ENCODE measurements at places on chromosomes 11 and 22.
A peak's percentile ranks its signal among the peaks of the same experiment; 100 is the strongest.

- DNase-seq, result peak; percentile 30
These were observed 4.9 kb downstream of the HTATIP2 start for GRCh38 chr11:20368438-20368837.

DNA sequence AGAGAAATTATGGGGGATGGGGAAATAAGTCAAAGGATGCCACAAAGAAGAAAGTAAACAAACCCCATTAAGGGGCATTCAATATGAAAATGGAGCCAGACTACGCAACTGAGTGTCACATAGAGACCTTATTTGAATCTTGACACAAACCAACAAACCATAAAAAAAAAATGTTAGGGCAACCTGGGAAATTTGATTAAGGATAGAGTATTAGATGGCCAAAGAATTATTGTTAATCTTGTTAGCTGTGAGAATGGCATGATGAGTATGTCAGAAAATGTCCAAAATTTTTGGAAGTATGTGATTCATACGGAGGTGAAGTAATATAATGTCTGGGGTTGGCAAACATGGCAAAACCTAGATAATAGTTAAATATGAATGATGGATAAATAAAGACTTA, 322.1 kb upstream of the MPPED2 start:
- DNase-seq, result no peak

- DNase-seq, result no peak
These were observed 4.4 kb downstream of the FBXO7 start for GRCh38 chr22:32478994-32479393.

DNA sequence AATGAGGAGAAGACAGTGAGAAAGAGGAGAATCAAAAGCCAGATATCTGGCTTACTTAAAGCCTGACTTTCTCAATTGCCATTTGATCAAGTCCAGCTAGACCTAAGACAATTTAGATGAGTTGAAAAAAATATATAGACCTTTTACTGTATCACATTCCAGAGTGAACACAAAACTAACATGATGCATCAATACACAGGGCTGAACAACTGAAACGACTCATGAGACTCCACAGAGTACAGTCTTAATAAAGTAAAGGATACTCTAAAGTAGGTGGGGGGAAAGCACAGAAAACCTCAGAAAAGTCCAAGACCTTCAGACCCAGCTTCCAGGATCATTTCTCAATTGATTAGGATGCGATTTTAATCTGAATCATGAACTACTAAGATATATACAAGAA, 95.3 kb upstream of the OR9G4 start:
- DNase-seq, result no peak

DNA sequence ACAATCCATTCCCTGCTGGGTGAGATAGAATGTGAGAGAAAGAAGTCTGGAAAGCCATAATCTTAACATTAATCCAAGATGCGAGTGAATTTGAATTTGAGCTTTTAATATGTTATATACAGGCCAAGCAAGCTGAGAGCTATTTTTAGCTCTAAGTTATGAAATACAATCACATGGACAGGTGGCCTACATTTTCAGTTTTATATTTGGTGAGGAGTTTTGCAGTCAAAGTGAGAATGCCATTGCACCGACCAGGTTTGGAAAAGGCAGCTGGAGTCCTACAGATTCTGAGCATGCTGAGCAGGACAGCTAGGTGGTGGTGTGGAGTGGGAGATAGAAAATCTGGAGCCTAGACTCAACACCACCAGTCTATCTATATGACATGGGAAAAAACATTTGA, 12.0 kb downstream of the OR5B21 start:
- no peak for DNase-seq

GRCh38 chr11:122791836-122792235, 46.5 kb upstream of the CRTAM start:
- DNase-seq, result peak; percentile 56

DNA sequence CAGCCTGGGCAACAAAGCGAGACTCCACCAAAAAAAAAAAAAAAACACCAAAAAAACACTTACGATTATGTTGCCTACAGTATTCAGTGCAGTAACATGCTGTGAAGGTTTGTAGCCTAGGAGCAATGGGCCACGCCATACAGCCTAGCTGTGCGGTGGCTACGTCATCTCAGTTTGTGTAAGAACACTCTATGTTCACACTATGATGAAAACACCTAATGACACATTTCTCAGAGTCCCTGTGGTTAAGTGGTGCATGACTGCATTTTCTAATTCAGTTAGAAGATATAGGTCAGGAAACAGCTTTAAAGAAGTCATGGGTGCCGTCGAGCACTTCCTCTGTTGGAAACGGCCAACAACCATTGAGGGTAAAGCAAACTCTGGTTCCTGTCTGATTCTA, 75.7 kb upstream of the ANO1 start:
- no peak for DNase-seq

DNA sequence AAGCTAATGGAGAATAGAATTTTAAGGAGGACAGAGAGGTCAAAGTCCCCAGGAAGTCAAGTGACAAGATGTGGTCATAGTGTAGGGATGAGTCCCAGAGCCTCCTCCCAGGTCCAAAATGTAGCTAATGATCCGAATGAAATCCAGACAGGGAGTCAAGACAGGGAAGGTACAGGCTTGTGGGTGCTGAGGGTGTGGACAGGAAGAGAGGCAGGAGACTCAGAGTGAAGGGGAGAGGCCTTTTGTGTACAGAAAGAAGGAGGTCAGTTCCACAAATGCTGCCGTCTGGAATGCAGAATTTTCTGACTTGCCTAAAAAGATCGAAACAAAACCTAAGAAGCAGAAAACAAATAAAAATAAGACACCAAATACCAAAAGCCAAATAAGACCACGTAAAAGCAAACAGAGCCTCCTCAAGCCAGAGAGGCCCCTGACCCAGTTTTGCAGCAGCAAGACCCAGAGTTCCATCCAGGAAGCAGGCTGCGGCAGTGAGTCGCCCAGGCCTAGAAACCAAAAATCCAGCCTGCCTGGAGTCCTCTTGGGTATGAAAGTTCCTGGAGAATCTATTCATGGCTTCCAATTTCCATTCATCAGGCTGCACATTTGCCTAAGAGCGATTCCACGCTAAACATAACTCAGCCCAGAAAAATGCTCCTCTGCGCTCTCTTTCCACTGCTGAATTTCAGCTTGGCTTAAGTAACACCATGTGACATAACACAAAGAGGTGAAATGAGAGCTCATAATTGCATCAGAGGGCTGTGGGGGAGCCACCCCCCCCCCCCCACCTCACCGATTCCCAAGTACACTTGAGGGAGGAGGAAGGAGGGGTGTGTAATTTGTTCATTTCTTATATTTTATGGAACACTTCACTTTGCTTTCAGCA, 71.2 kb downstream of the KIRREL3 start:
- peak; percentile 92 for DNase-seq

GRCh38 chr11:44764583-44764982, 37.8 kb downstream of the TSPAN18 start:
- no peak for DNase-seq

DNA sequence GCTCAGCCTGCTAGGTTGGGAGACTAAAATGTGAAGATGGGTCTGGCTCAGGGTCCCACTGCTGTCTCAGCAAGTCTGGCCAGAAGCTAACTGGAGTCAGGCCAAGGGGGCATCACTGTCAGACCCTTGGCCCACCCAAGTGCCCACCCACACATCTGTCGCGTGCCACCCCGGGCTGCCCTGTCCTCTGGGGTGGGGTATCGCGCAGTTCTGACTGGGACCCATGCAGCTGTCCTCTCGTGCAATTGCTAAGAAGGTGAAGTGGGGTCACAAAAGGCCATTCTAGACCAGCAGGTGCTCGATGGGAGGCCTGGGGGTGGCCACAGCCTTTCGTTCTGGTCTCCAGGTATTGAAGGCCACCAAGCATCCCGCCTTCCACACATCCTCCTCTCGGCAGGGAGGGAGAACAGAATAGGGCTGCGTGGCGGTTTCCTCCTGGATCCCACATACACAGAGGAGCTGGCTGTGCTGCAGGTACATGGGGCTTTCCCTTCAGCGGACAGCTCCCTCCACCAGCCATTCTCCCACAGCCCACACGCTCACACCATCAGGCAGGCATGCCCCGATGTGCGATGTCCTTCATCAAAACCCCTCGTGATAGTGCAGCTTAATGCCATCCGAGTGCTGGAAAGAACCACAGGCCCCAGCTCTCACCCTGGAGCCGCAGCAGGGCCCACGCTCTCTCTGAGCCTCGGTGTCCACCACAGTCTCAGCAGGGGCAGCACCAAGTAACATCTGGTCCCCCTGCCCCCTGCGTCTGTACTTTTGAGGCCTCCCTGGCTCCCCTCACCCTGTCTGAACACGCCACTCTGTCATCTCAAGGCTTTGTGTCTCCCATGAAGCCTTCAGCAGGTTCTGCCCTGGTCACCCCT, 37.6 kb downstream of the SHANK2 start:
- no peak for DNase-seq

DNA sequence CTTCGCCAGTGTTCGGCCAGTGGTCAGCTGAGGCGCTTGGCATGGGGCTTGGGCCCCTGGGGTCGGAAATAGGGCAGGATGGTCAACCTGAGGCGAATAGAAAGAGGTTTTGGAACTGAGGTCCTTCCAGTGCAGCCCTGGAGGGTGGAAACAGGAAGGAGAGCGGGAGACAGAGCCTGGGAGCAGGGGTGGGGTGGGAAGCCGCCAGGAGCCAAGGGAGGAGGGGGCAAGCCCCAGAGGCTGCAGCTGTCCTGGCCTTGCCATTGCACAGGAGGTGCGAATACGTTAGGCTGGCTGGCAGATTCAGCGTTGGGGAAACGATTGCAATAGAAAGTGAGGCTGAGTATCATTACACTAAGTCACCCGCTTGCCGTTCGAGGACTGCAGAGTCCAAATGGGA, 13.9 kb upstream of the KCTD17 start:
- DNase-seq, result no peak

DNA sequence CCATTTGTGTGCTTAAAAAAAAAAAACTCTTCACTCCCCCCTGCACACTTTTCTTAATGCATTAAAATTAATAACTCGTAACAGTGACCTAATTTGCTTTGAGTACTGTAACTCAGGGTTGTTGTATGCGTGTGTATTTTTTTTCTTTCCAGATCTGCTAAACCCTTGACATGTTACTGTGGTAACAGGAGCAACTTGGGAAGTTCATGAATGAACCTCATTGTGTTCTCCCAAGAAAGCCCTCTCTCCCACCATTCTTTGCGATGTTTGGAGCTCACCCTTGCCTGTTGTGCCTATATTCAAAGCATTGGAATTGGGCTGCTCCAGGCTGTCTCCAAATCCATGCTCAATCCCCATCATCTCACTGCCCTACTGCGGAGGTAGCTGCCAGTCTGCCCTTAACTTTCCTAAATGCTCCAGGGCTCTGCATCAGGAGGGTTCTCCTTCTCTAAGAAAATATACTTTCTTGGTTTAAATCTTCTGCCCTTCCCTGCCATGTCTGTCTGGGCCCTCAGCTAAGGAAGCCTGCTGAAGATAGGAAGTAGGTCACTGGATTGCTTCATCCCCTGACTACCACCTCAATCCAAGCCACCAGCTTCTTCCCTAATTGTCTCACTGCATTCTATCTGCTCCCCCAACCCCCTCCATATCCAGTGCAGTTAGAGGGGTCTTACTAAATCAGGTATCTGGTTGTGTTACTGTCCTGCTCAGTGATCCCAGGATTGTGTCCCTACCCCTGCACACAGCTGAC, 70.3 kb downstream of the KIRREL3 start:
- peak; percentile 40 for DNase-seq

GRCh38 chr11:106656646-106657045, 361.6 kb downstream of the GUCY1A2 start:
- no peak for DNase-seq

- no peak for DNase-seq
These were observed 76.3 kb upstream of the BIRC3 start for GRCh38 chr11:102241026-102241425.

GRCh38 chr11:19244084-19244483, 3.3 kb upstream of the E2F8 start:
- DNase-seq, result no peak

DNA sequence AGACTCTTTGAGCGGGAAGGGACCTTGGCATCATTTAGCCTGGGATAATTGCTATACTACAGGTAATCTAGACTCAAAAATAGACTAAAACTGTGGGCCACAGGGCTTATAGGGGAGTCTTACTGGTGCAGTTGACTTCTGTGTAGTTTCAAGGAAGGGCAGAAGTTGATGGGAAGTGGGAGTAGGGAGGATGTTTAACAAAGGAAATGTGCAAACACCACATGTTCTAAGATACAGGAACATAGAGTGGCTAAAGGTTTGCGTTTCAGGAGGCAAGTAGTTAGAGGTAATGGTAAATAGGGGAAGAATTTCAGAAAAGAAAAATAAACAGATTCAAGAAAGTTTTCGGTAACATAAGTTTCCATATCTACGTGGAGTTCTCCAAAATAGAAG, 14.4 kb upstream of the SORL1 start:
- no peak for DNase-seq

DNA sequence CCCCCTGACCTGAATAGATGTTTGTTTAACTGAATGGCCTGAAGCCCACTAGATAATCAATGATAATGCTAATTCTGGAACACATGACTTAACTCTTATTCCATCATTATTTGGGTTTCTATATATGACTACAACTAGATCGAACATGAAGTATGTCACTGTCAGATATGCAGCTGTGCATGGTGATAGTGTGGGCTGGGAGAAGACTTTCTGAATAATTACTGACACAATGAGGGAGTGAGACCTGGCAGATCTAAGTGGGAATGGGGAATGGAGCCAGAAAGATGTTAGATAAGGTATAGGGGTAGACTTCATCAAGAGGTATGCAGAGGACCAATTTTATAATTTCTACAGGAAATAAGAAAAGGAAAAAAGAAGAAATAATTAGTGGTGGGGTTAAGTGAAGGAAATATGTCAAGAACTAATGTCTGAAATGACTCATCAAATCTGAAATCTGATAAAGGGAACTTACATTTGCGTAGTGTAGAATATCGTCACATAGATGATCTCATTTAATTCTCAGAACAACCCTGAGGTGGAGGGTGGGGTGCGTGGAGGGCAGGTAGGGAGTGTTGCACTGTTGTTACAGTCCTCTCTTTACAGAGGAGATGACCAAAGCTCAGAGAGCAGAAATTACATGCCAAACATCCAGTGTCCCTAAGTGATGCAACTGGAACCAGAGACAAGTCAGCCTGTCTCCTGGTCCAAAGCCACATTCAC, 68.2 kb upstream of the EED start:
- no peak for DNase-seq

GRCh38 chr11:90803831-90804230, 581.0 kb upstream of the CHORDC1 start:
- no peak for DNase-seq

DNA sequence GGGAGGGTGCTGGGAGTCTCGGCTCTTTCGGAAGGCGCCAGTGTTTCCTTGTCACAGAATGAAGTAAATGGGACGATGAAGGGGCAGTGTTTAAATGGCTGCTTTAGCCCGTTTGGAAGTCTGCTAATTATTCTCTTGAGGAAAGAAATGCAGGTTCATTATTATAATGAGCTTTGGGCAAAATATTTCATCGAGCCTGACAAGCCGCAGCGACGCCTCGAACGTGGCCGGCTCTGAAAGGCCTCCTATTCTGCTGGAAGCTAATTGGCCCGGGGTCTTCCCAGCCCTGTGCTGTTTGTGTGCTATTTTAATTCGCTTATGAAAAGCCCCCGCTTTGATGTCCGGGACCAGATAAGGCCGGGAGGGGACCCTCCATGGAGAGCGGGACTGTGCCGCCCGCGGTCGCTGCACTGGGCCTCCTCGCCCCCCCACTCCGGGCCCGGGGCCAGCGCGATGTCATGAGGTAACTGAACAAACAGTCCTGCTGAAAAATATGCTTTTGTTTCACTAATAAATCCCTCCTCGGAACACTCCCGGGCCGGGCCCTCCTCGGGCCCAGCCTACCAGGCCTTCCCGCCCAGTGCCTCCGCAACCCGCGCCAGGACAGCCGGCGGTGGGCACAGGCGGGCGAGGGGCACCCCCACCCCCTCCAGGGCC, 78.4 kb downstream of the CDKN1C start:
- peak; percentile 55 for DNase-seq

- peak; percentile 38 for DNase-seq
These were observed 44.9 kb downstream of the AAMDC start for GRCh38 chr11:77865805-77866204.
